Stomach (tissue), 19 donors: ENCODE measurements at places on chromosomes 5 and 9. TPM values are rescaled to one million over a fixed set of nuclear protein-coding genes. Genes with fewer than 3 reads are reported as not detected.

GRCh38 chr5:176996780-176997179 lies 9.8 kb downstream of the UIMC1 start:
- no peak for DNase-seq

DNA sequence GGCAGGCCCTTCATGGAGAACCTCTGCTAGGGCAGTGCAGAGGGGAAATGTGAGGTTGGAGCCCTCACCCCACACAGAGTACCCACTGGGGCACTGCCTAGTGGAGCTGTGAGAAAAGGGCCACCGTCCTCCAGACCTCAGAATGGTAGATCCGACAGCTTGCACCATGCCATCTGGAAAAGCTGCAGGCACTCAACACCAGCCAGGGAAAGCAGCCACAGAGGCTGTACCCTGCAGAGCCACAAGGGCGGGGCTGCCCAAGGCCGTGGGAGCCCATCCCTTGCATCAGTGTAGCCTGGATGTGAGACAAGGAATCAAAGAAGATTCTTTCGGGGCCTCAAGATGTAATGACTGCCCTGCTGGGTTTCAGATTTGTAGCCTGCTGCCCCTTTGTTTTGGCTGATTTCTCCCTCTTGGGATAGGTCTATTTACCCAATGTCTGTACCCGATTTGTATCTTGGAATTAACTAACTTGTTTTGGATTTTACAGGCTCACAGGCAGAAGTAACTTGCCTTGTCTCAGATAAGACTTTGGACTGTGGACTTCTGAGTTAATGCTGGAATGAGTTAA lies 16.6 kb upstream of the ZDHHC11 start:
- DNase-seq: no peak

Gene PCDHGA10
- 0.89 TPM for total RNA-seq

Gene PRR16
- 5.9 TPM for total RNA-seq

Gene PCSK1
- total RNA-seq: 4.8 TPM
